ENCODE measurements at places on chromosomes 4 and X.

DNA sequence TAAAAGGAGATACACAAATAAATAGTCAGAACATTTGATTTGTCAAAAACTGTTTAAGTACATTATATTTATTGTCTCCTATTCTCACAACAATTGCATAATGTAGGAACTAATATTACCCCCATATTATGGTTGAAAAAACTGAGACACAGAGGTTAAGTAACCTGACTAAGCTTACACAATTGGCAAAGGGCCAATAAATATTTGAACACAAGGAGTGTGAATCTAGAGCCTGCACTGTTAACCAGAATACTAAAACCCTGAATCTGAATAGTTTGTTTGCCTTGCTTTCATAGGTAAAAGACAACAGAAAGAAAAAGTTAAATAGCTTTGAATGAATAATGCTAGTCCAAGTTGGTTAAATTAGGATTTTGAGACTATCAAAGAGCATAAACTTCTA is 55.2 kb downstream of the IL13RA2 start:
- no peak for DNase-seq

- peak; percentile 25 for DNase-seq
These were observed 68.4 kb downstream of the AR start for GRCh38 chrX:67612231-67612630.

- peak; percentile 60 for DNase-seq
These were observed 119.7 kb downstream of the PCDH7 start for GRCh38 chr4:30839583-30840520.

GRCh38 chrX:39765327-39765726 is 332.4 kb downstream of the BCOR start:
- no peak for DNase-seq

DNA sequence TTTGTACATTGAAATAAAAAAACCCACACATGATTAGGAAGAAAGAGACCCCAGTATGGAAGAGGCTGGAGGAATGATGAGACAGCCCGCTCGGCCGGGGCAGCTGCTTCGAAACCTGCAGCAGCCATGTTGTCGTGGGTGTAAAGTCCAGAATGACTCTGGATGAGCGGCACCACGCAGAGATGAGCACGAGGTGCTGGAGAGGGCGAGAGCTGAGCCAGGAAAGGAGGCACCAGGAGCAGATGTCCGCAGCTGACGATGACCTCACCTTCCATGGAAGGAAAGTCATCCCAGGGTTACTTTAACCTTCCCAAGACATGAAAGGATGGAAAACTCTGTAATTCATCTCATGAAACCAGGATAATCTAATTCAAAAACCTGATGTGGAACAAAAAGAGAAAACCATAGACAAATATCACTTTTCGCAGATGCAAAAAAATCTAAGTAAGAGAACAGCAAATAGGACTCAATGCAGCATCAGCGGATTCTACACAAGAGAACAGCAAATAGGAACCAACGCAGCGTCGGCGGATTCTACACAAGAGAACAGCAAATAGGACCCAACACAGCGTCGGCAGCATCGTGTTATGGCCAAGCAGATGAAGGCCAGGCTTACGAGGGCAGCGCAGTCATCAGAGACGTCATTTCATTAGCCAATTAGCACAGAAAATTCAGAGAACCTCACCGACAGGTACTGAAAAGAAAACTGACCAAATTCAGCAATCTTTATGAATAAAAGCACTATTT is 25.9 kb upstream of the SPON2 start:
- no peak for DNase-seq

GRCh38 chrX:17417372-17417771 is 42.4 kb downstream of the NHS start:
- DNase-seq: no peak

DNA sequence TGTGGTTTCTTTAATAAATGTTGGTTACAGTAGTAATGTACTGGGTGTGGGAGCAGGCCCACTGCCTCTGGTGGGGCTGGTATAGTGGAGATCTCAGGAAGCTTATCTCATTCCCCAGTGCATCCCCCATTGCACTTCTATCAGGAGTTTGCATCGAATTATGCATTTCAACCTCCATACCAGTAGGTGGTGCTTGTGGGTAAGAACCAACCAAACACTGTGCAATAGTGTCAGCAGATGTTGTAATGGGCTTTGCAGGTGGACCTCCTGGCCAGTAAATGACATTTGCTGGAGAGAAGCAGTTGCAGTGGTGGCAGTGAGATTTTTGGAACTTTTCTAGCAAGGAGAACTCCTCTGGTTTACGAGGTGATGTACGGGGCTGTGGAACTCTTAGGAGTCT is 150.6 kb downstream of the POU3F4 start:
- no peak for DNase-seq

GRCh38 chrX:10467793-10468192 is 152.6 kb downstream of the MID1 start:
- peak; percentile 64 for DNase-seq

DNA sequence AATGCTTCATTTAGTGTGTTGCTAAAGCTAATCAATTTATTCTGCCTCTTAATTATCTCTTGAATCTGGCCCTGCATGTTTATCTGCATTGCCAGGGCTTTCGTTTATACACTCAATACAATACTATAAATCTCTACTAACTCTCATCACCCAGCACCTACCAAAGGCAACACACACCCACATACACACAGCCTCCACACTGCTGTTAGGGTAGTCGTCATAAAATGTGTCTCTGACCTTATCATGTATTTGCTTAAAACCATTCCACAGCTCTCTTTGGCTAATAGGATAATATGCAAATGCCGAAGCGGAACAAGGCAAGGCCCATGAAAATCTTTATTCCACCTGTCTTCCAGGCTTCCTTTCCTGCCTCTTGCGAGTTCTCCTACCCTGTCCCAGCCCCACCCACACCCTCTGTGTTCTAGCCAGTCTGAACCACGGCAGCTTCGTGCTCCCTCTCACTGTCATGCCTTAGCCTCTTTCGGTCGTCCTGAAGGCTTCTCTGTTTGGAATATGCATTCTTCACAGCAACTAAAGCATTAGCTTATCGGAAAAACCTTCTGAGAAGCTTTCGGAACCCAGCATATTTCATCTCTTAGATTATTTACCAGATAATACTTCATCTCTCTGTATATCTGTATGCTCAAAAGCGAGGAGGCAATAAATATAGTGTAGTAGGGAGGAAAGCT is 333.5 kb downstream of the TENM3 start:
- no peak for DNase-seq

GRCh38 chr4:32003548-32003947 is 1283.4 kb downstream of the PCDH7 start:
- no peak for DNase-seq

DNA sequence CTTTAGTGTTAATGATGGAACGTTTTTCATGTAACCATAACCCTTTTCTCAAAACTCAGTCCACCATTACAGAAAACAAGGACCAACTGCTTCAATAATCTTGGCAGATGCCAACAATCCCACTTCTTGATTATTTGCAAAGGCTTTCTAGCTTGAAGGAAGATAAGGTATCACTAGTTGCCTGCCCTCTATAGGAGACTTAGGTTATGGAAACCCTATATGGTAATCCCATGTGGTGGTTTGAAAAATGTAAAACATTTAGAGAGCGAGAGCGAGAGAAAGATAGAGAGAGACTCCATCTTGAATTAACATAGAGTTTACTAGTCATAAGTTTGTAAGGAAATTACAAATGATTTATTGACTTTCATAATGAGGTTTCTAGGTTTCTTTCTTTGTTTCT is 1627.5 kb upstream of the TENM3 start:
- no peak for DNase-seq

DNA sequence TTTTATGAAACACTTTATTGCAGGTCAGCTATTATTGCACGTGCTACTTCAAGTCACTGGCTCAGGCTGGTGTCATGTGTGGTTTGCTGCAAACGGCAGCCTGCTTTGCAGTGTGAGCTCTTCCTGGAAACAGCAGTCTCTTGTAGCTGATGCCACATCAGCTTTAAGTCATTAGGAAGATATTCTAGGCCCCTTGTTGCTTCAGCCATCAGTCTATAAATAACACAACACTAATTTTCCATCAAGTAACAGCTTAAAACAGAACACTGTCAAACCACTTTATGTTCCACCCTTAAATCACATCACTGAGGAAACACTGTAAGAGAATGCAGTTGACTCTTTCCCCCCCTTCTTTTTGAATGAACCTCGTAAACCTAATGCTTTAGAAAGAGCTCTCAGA is 93.8 kb downstream of the GATB start:
- no peak for DNase-seq

DNA sequence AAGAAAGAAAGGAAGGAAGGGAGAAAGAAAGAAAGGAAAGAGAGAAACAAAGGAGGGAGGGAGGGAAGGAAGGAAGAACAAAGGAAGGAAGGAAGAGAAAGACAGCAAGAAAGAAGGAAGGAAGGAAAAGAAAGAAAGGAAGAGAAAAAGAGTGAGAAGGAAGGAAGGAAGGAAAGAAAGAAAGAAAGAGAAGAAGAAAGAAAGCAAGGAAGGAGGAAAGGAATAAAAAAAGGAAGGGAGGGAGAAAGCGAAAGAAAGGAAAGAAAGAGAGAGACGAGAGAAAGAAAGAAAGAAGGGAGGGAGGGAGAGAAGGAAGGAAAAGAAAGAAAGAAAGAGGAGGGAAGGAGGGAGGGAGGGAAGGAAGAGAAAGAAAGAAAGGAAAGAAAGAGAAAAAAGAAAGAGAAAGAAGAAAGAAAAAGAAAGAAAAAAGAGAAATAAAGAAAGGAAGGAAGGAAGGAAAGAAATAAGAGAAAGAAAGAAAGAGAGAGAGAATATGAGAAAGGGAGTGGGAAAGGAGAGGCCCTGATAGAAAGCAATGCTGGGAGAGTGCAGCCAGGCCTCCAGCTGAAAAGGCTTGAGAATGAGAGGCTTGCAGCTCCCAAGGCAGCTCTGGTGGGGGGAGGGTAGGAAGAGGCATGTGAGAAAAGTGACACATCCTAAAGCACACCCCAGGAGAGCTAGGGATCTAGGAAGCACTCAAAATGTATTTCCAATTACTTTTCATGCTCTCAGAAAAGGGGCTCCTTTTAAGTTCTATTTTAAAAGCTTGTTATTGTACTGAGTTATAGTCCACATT is 134.0 kb upstream of the ZIC3 start:
- no peak for DNase-seq

DNA sequence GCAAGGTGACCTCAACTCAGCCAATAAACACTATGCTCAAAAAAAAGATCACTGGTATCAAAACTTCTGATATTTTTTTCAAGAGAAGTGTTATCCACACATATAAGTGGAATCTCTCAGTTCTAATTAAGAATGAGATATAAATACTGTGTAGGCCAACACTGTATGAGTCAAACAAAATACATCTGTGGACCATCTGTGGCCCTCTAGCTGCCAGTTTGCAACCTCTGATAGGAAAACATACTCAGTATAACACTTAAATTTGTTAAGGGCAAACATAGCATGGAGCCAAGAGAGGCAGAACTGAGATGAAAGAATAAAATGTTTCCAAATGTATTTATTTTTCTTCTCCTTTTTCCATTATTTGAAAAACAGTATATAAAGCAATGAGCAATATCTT is 377.3 kb downstream of the ARAP2 start:
- DNase-seq: no peak

DNA sequence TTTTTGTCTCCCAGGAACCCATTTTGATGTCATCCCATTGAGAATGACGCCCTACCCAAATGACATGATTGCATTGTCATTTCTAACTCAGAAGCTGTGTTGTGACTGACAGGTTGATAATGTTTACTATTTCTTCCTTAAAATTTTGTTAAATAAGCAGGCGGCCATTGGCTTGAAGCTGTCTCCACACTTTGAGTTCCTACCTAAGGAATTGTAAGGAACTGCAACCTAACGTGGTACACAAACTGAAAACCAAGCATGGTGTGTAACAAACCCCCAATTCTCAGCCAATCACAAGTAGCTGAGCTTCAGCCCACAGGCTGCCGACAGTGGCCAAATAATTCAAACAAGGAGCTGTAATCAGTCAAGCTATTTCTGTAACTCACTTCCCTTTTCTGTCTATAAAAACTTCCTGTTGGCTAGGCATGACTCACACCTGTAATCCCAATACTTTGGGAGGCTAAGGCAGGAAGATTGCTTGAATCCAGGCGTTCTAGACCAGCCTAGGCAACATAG is 2.9 kb upstream of the MND1 start:
- peak; percentile 15 for DNase-seq

DNA sequence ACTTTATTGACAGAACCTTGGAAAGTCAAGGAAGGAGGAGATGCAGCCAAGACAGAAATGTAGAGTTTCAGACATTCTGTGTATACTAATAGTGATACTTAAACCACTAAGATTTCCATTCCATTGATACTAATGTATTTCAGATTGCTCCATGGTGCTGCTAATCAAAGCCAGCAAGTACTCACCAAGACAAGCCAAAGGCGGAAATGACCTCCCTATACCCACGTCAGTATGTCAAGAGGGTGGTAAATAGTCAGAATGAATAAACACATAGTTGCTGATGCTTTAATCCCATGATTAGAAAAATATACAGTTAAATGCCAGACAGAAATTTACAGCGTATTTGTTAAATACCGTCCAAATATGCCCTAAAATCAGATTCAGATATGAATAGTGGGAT is 417.8 kb upstream of the INTU start:
- no peak for DNase-seq

- peak; percentile 61 for DNase-seq
These were observed 80.6 kb downstream of the PBDC1 start for GRCh38 chrX:76253432-76253831.

GRCh38 chrX:11395859-11396258 is 102.6 kb downstream of the AMELX start:
- DNase-seq: no peak

DNA sequence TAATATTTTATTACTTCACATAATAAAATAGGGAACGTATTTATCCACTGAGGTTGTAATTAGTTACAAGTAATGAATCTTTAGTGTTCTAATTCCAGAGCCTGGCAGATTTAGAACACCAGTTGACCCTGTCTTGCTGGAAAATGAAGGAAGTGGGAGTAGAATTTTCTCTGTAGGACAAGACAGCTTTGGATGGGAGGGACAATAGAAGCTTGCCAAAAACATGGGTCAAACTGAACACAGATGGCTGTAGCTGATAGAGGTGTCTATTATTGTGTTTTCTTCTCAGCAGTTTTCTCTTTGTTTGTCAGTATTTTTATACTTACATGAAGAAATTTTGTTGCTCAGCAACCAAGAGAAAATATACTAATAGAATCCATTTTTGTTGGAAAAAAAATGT is 20.2 kb downstream of the FAT4 start:
- DNase-seq: no peak

DNA sequence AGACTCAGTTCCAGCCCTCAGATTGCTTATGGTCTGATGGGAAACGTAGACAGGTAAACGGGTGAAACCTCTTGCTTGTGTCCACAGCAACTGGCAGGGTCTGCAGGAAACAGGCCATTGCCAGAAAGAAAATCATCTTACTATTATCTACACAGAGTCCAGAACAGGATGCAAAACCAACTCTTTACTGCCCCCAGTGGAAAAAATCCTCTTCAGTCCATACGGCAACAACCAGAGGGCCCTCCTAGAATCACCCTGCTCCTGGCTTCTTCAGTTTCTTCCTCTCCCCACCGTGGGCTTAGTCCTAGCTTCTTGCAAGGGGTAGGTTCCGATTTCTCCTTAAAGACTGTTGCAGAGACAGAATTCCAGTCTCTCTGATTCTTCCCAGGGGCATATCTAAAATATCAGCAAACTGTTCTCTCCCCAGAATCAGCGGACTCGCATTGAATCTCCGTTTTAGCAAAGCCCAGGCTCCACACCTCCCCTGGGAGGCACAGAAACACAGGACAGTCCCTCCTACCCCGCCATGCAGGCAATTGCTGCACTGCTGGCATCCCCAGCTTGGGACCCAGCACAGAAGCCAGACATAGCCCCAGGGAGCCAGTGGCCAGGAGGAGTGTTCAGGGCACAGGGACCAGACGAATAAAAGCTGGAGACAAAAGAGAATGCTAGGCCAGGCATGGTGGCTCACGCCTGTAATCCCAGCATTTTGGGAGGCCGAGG is 41.0 kb upstream of the SH3RF1 start:
- peak; percentile 45 for DNase-seq

GRCh38 chr4:183098723-183099536 is at the start of gene WWC2:
WWC2 (plus strand) TSS chr4:183099257; CDS start chr4:183099492, 235 bp downstream.
- DNase-seq: peak; percentile 95

Measured in adipocyte (in vitro differentiated cells).